Stimulated activated CD8-positive, alpha-beta memory T cell treated with anti-CD3 and anti-CD28 coated beads, Interleukin-7, amount 100 ng/mL, for 1 hour (primary cell): ENCODE measurements at places on chromosomes 7 and 10.

DNA sequence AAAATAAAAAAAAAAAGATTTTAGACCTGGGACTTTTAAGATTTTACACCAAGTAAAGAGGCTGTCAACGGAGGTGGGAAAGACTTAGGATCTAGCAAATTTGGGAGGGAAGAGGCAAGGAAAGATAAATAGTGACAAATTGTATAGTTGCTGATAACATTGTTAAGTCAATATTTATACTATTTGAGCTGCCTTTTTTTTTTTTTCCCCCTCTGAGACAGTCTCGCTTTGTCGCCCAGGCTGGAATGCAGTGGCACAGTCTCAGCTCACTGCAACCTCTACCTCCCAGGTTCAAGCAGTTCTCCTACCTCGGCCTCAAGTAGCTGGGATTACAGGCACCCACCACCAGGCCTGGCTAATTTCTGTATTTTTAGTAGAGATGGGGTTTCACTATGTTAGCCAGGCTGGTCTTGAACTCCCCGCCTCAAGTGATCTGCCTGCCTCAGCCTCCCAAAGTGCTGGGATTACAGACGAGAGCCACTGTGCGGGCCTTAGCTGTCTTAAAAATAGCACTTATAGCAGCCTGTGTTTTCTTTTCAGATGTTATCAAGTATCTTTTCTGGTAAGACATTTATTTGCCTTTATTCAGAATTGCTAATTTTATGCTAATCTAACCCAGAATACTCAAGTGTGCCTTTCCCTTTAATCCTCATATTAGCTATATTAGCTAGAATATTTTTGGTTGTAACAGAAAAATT, 94.5 kb downstream of the MMRN2 start:
- no peak for DNase-seq

- no peak for DNase-seq
These were observed at the start of gene EPO for GRCh38 chr7:100720279-100720670. EPO (plus strand) TSS chr7:100720468; CDS start chr7:100720981, 513 bp downstream.

DNA sequence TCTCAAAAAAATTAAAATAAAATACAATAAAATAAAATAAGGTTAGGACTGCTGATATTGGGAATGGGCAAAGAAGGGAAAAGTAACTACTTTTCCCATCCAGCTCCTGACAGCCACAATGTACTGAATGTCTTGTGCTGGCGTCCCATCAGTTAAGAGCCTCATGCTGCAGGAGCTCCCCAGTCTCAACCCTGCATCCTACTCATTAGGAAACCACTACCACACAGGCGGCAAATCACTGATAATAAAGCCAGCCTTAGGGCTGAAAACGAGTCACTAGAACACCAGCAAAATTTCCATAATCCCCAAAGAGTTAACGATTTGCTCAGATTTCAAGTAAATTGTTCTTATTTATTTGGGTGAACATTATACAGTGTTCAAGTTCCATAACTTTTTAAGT, 4.3 kb downstream of the YWHAG start:
- DNase-seq, result no peak

GRCh38 chr7:7408001-7408770, 127.5 kb downstream of the COL28A1 start:
- DNase-seq, result no peak

DNA sequence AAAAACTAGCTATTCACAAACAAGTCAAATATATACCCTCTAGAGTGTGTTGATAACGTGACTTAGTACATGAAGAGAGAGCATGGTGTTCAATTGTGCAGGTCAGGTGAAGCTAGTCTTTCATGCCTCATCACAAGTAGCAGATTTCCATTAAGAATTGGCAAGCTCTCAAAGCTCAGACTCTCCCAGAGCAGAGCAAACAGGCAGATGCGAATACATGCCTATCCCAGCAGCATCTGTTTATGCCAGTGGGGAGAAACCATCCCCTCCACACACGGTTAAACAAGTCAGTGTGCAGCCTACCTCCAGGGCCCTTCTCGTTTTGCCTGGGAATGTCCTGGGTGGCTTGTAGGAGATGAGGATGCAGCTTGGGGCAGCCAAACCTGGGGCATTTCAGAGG, 532.5 kb upstream of the C7orf33 start:
- DNase-seq, result no peak

DNA sequence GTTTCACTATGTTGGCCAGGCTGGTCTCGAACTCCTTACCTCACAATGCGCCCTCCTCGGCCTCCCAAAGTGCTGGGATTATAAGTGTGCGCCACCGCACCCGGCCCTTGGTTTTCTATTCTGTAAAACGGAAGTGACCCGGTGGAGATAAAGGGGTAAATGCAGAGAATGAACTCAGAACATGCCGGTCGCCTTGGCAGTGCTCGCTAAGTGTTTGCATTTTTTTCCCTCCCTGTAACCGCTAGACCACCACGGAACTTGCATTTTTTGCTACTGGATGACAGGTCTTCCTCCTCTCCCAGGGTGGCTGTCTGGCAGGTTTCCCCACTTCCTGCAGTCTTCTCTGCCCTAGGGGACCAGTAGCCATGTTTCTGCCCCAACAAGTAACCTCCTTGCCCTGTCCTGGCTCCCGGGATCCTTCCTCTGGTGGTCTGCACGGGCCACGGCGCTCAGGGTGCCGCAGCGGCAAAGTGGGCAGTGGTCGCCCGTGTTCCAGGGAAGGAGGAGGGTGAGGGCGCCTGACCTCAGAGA, 18.8 kb upstream of the GNA12 start:
- DNase-seq, result no peak

DNA sequence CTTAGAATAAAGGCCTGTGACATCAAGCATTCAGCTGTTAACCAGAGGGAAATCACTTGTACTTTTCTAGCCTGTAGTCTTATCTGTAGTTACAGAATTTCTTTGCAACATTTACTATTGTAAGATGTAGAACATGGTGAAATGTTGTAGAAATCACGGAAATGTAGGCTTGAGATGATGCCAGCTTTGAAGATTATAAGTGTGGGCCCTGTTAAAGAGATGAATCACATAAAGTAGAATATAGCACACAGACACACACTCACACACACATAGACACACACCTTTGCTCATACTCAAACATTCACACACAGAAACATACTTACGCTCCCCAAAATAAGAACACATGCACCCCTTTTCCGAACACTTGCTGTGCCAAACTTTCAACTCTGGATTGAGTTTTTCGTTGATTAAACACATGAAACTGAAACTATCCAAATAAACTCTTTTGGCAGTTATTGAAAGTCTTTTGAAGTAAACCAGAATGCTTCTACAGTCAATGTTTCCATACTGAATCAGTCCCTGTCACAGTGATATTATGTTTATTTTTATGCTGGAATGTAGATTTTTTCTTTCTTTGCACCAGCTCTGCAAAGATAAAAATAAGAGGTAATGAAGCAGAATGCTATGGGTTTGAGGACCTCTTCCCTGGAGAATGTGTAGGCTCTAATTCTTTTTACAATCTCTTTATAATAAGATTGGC, 230.3 kb upstream of the MEOX2 start:
- DNase-seq, result no peak

GRCh38 chr7:68733219-68734153, 864.8 kb upstream of the AUTS2 start:
- no peak for DNase-seq

GRCh38 chr7:5286933-5287332, 4.2 kb downstream of the SLC29A4 start:
- no peak for DNase-seq

- no peak for DNase-seq
These were observed 35.0 kb downstream of the ADCY1 start for GRCh38 chr7:45609180-45609579.

- no peak for DNase-seq
These were observed 21.4 kb upstream of the SHH start for GRCh38 chr7:155833651-155834050.

DNA sequence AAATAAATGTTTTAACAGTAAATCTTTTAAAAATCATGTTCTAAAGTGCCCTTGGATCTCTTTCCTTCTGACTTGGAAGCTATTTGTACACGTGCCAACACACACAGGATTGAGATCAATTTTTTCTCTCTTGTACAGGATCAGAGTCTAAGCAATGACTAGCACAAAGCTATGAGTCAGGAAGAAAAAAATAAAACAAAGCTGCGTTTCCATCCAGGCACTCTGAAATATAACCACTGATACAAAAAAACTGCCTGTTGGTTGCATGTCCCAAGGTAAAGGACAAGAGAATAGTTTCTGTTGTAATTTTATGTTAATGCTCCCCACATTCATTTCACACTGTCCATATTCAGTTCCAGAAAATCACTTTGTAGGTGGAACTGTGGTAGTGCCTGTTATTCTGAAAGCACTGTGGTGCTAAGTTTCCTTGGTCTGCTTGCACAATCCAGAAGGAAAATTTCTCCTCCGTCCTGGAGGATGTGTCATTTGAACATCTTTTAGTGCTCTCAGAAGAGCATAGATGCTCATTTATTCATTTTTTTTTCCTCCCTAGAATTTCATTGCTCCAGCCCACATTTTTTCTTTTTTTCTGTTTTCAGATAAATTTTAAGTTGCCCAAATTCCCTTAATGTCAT, 113.4 kb downstream of the PLXDC2 start:
- DNase-seq, result no peak

DNA sequence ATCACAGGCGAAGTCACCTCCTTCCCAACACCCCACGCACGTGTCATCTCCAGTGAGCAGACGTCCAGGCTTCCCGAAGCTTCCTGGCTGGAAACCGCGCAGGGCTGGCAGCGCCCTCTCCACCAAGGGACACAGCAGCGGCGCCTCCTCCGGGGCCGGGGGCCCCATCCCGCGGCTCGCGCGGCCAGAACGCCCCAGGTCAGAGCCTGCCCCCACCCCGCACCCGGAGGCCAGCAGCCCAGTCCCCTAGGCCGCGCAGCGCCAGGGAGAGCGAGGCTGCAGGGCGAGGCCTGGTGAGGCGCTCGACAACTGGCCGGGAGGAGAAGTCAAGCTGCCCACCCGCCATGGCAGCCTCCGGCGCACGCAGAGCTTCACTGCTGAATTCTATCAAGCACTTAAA, 247.0 kb downstream of the SEMA3D start:
- no peak for DNase-seq

DNA sequence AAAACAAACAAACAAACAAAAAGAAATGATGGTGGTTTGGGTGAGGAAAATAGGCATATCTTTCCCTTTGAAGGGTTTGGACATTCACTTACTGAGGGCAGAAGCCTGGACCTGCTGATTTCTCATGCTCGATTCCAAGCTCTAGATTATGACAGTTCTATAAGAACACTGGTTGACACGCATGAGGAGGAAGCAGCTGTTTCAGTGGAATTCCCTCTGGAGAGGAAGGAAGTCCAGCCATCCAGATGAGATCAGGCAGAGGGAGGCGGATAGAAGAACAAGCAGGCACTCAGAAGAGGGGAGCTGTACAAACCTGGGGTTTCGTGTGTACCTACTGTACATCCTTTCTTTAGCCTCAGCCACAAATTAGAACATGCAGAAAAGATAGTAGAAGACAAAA, 691.9 kb downstream of the INHBA start:
- DNase-seq, result no peak

- DNase-seq, result no peak
These were observed 242.0 kb downstream of the ARHGAP12 start for GRCh38 chr10:31686599-31686998.

DNA sequence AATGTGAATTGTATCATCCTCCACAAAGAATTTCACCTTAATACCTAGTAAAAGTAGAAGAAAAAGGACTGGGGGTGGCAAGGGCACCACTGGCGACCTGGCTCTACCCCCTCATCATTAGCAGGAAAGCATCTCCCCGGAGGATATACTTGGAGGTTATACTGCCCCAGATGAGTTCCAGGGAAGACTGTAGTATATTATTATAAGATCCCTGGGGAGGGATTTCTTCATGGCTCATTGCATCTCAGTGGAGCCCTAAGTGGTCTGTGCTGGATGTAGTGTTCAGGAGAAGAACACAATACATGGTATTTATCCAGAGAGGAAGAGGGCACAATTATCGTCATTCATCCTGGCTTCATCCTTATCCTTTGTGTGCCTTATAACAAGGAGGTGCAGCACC, 14.2 kb upstream of the DYNC1I1 start:
- no peak for DNase-seq

GRCh38 chr7:120684463-120684862, 173.5 kb downstream of the TSPAN12 start:
- DNase-seq, result no peak

- no peak for DNase-seq
These were observed 44.7 kb upstream of the PDZD8 start for GRCh38 chr10:117419921-117420320.

GRCh38 chr10:75606203-75606779, 174.9 kb downstream of the LRMDA start:
- DNase-seq, result no peak

GRCh38 chr7:81776161-81776560, 6.3 kb upstream of the HGF start:
- DNase-seq, result no peak

DNA sequence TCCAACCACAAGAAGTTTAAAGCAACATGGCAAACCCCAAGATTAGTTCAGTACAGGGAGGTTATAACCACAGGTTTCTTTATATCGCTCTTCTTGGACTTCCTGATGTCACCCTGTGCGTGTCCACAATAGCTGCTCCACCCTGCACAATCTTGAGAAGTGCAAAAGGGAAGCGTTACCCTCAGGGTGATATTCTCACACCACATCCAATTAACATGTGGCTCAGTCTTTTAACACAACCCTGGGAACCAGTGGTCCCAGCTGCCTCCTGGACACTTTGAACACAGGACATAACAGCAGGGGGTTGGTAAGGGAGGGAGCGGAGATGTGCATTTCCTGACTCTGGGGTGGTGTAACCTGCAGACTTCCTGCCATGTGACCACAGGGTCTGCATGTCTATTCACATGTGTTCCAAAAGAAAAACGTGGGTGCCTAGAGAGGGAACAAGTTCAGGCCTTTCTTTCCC, 64.6 kb downstream of the GSAP start:
- DNase-seq, result peak; percentile 32

- no peak for DNase-seq
These were observed 17.8 kb upstream of the CCNJ start for GRCh38 chr10:96025566-96025965.

DNA sequence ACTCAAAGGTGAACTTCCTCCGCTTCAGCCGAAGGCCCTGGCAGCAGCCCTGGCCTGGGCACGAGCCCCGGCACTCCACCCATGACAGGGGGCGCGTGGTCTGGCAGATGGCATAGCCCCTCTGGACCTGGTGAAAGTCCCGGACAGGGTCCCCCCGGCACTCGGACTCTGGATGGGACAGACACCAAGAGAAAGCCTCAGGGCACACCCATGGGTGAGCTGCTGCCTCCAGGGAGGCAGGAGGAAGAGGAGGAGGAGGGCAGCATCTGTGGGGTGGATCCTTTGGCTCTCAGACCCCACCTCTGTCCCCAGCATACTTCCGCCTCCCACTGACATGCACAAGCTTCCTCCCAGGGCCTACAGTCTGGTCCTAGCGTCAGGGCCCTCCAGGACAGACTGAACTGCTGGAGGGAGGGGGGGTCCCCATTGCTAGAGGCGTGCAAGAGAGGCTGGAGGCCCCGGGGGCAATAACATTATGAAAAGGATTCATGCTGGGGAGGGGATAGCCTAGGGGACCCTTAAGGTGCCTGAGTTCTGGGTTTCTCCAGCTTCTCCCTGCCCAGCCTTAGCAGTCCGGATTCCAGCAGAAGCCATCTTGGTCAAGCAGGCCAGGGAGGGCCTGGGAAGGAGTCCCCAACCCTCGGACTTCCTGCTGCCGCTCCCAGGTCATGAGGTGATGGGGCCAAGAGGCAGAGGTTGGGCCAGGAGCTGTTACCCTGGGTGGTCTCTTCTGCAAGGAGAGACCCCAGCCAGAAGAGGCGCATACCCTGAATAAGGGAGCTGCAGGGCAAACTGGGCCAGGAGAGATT, 169.3 kb downstream of the LCOR start:
- no peak for DNase-seq
